Stimulated activated CD8-positive, alpha-beta memory T cell treated with anti-CD3 and anti-CD28 coated beads, Interleukin-12 subunit alpha, Interleukin-12 subunit beta, amount 100 ng/mL, for 4 hours (primary cell): ENCODE measurements at places on chromosomes 7 and 10.

DNA sequence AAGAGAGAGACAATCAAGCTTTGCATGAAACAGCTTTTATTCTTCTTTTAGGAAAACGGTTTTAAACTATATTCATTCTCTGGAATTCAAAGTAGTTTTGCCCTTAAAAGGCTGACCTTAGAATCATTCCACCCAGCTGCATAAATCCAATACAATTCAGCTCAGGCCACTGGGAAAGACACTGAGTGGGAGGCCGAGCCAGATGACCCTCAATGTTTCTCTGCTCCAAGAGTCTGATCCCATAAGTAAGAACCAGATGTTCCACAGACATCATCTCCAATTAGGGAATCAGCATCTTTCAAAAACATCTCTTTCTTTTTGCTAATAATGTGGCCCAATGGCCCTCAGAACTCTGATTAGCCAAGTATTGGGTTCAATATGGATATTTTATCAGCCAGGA is 26.1 kb downstream of the CREB3L2 start:
- no peak for DNase-seq

DNA sequence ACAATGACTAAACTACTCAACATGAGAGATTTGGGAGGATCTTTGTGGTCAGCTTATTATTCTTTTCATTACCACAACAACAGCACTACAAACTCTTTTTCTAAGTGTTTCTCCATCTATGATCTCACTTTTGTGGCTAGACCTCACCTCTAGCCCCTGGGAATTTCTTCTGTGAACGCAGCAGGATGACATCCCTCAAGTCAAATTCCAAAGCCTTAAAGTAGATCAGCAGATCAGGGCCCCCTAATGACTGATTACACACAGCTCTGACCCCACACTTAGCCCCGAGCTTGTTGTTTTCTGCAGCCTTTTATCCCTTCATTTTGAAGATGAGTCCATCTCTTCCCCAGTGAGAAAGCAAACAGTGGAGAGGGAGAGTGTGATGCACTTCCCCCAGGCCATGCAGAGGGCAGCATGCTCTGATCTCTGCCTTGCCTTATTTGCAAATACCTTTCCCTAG is 27.3 kb downstream of the TFAM start:
- no peak for DNase-seq

- no peak for DNase-seq
Measured at GRCh38 chr10:44344727-44345126, 40.2 kb downstream of the CXCL12 start.

- DNase-seq = no peak
Measured at GRCh38 chr7:99257675-99258074, 15.0 kb upstream of the MYH16 start.

- no peak for DNase-seq
Measured at GRCh38 chr7:144910411-144910810, 74.6 kb upstream of the TPK1 start.

DNA sequence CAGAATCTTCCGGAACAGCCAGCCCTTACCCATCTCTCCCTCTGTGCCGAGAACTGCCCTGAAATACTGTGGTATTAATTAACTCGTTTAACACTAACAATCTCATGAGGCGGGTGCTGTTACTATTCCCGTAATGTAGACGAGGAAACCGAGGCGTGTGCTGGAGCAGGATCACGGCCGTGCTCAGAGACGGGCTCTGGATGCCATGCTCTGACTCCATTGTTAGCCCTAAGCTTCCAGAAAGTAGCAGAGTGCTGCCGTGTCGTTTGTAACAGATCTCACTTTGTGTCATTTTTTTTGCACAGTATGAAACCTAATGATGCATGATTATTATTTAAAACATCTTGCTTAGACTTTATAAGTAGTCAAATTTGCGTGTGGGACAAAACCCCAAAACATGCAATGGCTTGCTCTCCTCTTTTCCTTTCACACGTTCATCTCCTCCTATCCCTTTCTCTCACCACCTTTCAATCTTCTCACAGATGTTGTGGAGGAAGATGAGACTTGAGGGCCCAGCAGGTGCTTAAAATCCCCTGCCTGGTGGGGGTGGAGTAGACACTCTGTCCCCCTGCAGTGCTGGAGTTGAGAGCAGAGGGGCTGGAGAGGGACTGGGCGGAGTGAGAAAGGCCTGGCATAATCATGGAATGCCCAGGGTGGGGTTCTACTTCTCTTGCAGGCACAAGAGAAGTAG is 482 bp upstream of the ACTR3C start:
- no peak for DNase-seq

- DNase-seq = no peak
Measured at GRCh38 chr7:41777894-41778596, 75.2 kb upstream of the INHBA start.

DNA sequence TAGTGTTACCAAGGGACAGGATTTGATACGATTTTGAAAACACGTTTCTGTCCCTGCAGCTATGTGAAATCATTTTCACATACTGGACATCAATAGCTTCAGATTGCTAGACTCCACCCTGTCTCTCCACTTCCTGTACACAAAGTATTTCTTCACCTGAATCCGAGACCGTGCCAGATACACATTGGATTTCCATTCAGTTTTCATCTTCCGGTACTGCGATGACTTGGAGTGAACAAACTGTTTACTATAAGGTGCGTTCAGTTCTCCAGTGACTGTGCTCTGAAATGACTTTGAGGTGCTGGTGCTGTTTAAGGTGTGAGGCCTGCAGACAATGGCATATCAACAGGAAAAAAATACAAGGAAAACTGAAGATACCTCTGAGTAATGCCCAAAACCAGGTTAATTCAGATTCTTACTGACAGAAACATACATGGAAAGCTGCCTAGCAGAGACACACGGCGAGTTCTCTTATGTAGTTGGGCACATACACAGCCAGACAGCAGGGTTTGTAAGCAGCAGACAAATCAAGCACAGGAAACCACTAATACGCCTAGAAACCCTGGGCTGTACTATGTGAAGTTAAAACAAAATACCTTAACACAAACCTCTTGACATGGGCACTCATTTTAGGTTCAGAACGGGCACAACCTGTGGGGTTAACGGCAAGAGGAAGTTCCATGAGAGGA is 119.2 kb downstream of the GALNT11 start:
- no peak for DNase-seq
